ENCODE measurements at places on chromosomes 6 and 20. TPM values are rescaled to one million over a fixed set of nuclear protein-coding genes. Genes with fewer than 3 reads are reported as not detected.

- DNase-seq: no peak
These were observed 681.6 kb upstream of the FLRT3 start for GRCh38 chr20:15018966-15019365.

DNA sequence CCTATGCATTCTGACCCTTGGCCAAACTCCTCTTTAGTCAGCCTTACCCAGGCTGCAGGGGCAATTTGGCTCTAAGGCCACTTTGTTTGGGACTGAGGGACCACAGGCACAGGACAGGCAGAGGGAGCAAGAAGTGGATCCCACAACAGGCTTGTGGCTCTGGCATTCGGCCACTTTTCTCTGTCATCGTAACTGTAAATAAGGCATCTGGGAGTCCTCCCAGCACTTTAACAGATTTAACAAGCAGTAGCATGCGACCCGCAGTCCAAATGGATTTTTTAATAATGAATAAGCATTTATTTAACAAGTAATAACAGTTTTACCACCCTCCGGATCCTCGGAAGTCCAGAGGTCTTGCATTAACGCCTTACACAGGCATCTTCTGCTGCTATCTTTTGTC lies 16.1 kb upstream of the CDH22 start:
- DNase-seq: no peak

GRCh38 chr20:44273231-44274215 lies 26.4 kb downstream of the GDAP1L1 start:
- DNase-seq: no peak

The C4A gene
- total RNA-seq: 2.6 TPM

The PACRG gene
- total RNA-seq: not detected

The GGTLC1 gene
- not detected for total RNA-seq
